Mucosa of gallbladder (tissue), 1 donor: ENCODE measurements at places on chromosomes 4 and X.

DNA sequence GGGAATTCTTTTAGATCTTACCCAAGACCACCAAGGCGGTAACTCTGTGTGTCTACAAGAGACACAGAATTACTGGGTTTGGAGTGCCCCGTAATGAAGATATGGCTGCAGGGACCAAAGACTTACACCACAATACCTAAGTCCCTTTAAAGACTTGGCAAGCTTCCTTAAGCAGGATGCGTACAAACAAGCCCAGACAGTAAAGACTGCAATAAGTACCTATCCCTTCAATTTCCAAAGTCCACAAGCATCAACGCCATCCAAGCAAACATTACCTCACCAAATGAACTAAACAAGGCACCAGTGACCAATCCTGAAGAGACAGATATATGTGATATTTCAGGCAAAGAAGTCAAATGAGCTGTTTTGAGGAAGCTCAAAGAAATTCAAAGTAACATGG lies 42.3 kb upstream of the RNF128 start:
- DNase-seq, result no peak

GRCh38 chr4:56619160-56619559 lies 61.9 kb downstream of the HOPX start:
- no peak for DNase-seq

GRCh38 chr4:98648602-98649001 lies 9.8 kb downstream of the TSPAN5 start:
- DNase-seq, result no peak

GRCh38 chrX:124940531-124940930 lies 379.1 kb upstream of the TEX13C start:
- DNase-seq, result no peak

- DNase-seq, result no peak
Measured at GRCh38 chrX:72043636-72044035, 88.1 kb downstream of the RTL5 start.

DNA sequence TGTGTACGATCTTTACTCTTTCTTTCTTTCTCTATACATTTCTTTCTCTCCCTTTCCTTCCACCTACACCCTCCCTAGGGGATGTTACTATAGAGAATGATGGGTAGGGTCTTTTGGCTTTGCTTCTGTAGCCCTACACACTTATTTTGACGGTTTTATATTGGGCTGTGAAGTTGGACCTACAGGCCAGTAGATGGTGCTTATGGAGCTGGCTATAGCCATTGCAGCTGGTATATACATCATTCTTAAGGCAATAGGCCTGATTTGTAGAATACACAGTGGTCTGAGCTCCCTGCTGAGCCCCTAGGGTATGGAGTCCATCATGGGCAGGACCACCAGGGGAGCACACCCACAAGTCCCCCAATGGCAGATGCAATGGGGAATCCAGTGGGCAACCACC lies 1869.7 kb downstream of the STIM2 start:
- no peak for DNase-seq

DNA sequence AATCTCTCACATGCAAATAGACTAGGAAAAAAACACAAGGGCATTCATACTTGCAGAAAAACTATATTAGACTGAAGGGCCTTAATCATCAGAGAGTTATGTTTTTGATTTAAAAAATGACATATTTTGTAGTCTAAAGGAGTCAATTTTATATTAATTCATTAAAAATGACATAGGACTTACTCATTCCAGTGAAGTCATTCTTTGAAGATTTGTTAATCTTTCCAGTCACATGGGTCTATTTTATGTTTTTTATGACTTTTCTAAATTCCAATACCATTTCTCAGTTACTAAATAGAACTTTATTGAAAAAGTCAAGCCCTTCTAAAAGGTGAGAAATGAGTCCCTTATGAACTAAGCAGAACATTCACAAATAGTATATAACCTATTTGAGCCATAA lies 743.8 kb upstream of the INTU start:
- no peak for DNase-seq

DNA sequence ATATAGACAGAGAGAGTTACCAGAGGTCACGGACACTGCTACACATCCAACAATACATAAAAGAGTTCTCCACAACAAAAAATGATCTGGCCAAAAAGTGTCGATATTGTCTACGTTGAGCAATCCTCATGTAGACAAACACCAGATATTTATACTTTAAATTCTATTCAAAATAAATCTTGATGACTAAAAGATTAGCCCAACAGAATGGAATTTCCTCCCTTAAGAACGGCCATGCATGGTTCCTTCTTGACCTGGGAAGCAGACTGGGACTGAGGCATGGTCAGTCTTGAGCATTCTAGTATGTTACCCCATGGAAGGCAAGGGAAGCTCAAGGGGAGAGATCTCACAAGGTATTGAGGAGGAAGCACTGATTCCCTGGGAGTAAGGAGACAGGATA lies 43.5 kb downstream of the LHFPL1 start:
- no peak for DNase-seq

GRCh38 chr4:179855469-179855868 lies 2387.7 kb upstream of the TENM3 start:
- no peak for DNase-seq

GRCh38 chr4:2332976-2333319 lies 71.0 kb upstream of the MXD4 start:
- DNase-seq, result no peak

- DNase-seq, result no peak
Measured at GRCh38 chr4:106985830-106986229, 50.3 kb downstream of the DKK2 start.

DNA sequence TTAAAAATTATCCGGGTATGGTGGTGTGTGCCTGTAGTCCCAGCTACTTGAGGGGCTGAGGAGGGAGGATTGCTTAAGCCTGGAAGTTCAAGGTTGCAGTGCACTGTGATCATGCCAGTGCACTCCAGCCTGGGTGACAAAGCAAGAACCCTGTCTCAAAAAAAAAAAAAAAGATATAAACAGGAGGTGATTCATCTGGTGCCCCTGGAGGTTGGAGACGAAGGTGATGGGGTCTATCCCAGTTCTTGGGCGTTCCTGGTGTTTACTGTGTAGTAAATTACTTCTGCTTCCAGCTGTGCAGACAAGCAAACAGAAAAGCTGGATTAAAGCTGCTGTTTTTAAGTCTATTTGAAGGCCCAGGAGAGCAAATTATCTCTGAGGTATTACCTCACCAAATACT lies 19.9 kb downstream of the GPKOW start:
- DNase-seq, result no peak

DNA sequence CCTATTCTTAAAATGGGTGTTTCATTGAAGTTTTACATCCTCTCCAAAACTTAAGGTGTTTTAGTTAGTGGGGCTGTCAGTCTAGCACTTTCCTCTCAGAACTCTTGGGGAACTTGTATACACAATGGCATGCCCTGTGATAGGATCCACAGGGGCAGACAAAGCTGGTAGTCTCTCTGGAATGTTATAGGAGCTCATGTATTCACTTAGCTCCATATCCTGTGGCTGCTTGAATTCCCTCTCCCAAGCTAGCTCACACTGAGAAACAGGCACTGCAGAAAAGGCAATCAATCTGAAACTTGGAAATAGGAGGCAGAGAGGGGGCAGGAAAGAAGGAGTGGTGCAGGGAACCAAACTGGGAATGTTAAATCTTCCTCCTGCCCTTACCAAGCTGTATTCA lies 26.3 kb upstream of the ARMCX2 start:
- DNase-seq, result no peak

GRCh38 chrX:129777218-129778030 lies 2.3 kb upstream of the SASH3 start:
- DNase-seq, result peak; percentile 64

GRCh38 chr4:180637616-180638015 lies 1605.6 kb upstream of the TENM3 start:
- DNase-seq, result no peak

GRCh38 chr4:153521478-153521877 lies 55.3 kb downstream of the TMEM131L start:
- DNase-seq, result no peak

- DNase-seq, result no peak
Measured at GRCh38 chr4:113561092-113561491, 200.4 kb downstream of the CAMK2D start.

DNA sequence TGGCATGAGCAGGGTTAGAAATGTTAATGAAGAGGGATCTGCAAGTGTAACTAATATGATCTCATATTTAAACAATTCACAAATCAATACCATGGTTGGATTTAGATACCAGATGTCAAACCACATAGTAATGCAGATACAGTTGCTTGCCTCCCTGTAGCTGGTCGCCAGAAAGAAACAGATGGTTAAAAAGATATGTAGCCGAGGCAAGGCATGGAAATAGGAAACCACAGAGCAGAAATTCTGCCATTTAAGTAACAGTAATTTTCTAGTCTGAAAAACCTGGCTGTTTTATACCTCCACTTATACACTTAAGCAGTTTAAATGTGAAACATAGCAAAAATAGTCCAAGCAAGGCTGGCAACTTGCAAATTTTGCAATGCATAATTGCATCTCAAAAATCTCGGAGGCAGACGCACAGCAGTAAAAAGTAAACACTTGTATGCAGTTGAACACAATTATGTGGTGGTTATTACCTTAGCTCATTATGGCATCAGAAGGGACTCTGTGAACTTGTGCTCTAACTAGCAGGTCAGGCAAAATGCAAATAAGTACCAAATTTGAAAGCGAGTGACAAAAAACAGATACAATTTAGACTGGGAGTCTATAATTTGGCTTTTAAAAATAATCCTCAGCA lies 126.8 kb downstream of the NAA11 start:
- no peak for DNase-seq

- no peak for DNase-seq
Measured at GRCh38 chr4:68369142-68369805, 19.4 kb upstream of the YTHDC1 start.

DNA sequence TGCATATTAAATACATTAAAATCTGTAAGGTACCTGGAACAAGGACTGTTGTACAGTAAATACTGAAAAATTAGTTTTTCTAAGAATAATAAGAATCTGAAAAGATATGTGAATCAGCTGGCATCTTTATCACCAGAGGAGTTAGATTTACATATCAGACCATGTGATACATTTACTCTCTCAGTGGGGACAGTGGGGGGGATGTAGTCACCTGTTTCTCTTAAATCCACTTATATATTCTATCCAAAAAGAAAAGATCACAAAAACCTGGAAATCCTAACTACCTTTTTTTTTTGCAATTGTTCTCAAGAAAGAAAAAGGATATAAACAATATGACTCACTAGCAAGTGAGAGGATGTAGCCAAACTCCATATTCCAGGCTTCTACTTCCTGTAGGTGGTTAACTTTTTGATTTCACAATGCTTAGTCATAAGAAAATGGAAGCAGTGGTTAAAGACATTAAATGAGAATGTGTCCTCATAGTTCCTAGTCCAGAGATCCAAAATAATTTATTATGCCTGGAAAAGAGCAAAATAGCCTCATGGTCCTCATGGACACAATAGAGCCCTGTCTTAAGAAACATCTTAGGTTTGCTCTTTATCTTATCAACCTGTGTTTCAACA lies 22.5 kb upstream of the MYOZ2 start:
- DNase-seq, result no peak

DNA sequence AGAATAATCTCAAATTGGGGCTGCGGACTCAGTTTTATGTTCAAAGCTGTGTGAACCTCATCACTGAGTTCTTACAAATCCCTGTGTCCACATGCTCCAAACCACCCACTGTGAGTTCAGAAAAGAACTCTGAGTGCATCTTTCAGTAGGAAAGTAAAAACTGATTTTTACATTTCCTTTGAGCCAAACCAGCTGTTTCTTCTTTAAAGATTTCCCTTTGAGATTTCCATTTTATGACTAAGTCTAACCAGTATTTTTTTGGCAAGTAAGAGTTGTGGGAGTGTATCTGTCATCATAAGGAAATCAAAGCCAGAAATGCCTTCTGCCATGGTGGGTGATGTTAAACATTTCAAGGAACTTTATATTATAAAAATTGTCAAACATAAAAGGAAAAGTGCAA lies 100.0 kb downstream of the TET2 start:
- DNase-seq, result no peak

- DNase-seq, result no peak
Measured at GRCh38 chr4:48649505-48649904, 130.6 kb downstream of the FRYL start.

- no peak for DNase-seq
Measured at GRCh38 chrX:54172455-54172854, 10.6 kb downstream of the FAM120C start.

DNA sequence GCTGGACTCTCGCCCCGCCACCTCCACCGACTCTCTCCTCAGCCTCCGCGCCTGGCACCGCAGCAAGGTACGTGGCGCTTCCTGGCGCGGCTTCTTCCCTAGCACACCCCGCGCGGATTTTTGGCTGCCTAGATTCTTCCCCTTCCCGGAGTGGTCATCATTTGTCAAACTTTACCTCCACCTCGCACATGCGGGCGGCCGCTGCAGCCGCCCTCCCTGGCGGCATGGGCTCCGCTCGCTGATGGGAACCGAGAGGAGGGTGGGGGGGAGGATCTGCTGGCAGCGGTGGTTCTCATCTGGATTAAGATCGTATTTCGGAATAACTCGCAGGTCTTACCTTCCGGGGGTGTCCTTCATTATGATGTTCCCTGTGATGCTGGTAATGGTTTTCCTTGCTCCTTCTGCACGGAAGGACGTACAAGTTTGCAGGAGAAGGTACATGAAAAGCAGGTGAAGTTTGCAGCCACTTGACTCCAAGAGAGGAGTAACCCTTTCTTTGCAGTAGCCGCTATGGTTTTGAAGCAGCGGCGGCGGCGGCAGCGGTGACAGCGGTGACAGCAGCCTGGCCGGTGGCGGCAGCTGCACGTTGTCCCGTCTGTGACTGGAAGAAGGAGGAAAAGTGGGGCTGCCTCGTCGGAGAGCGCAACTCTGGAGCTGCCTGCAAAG lies 2183.9 kb upstream of the TENM3 start:
- no peak for DNase-seq

DNA sequence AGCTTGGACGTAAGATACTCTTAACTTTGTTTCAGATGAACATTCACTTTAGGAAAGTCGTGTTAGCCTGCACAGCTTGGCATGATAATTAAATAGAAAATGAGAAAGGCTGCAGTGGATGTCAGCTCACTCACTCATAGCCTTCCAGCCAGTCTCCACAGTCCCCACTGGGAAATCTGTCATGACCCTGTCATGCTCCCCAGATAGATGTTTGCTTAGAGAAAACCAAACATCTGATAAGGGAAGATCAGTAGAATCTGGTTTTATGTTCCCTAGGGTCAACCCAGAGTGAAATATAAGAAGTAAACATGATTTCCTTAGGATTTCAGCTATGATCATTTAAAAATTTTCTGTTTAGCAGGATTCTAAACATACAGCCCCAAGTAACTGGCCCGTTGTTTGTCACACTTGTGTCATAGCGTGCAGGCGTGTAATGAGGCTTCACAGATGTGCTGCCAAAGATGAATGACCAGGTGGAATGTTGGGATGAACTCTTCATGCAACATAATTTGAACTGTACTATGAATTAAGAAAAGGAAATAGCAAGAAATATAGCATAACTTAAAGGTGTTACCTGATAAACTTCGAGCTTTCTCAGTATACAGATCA lies 180.1 kb downstream of the BANK1 start:
- no peak for DNase-seq

DNA sequence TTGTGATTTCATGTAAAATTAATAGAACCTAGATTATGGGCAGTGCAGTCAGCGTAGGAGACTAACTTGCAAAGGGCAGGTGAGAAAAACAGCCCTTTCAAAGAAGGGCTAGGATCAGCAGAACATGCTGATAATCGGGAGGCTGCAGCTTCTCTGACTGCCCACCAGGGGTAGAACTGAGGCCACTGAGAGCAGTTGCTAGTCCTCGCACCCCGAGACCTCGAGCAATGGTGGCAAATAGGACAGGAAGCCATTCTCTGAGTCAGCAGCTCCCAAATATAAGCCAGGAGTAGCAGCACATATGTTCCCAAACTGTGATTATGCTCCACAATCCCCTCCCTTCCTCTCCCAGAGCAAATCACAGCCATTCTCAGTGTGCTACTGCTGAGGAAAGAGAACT lies 186.5 kb downstream of the MSL3 start:
- DNase-seq, result no peak
